ENCODE measurements at places on chromosomes 16 and 17.

DNA sequence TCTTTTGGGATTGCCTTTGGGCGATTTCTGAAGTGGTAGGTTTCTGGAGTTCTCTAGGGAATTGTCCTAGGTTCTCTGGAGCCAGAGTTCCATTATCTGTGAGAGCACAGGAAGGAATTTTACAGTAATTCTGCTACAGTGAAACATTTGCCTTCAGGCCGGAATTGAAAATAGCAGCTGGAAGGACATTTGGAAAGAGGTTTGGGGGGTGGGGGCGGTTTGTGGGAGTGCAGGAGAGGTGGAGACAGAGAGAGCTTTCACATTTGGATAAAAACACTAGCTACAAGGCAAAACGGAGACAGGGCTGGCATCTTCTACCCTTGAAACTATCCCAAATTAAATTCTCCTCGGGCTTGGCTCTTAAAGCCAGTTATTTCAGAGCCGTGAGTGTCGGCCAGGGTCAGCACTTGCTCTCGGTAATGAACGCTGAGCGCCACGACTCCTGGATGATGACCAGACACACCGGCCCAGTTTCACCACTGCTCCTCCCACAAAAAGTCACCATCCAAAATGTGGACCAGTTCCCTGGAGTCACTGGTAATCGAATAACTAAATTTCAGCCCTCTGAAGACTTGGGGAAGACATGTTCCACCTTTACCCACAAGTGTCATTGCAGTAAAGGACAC is 67.7 kb upstream of the TANC2 start:
- DNase-seq, result no peak

GRCh38 chr17:66480802-66481201 is 178.4 kb downstream of the PRKCA start:
- no peak for DNase-seq

- peak; percentile 40 for DNase-seq
Measured at GRCh38 chr17:60102632-60103096, 23.9 kb upstream of the HEATR6 start.

DNA sequence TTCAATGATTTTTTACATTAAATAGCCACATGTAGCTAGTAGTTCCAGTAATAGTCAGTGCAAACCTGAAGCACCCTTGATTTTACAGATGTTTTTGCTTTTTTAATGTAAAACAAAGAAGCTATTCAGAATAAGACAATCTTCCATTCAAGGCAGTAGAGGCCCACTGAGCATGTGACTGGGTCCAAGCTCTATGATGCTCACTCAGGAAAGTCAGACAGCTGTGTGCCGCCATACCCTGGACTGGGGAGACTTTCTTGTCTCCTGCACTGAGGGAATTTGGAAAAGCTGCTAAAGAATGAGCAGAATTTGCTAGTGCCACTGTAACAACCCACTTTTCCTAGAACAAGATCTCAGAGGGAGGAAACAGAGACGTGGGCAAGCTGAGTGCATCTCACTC is 11.5 kb downstream of the CENPN start:
- DNase-seq, result no peak

GRCh38 chr16:78094166-78094565 is 5.3 kb upstream of the WWOX start:
- no peak for DNase-seq

DNA sequence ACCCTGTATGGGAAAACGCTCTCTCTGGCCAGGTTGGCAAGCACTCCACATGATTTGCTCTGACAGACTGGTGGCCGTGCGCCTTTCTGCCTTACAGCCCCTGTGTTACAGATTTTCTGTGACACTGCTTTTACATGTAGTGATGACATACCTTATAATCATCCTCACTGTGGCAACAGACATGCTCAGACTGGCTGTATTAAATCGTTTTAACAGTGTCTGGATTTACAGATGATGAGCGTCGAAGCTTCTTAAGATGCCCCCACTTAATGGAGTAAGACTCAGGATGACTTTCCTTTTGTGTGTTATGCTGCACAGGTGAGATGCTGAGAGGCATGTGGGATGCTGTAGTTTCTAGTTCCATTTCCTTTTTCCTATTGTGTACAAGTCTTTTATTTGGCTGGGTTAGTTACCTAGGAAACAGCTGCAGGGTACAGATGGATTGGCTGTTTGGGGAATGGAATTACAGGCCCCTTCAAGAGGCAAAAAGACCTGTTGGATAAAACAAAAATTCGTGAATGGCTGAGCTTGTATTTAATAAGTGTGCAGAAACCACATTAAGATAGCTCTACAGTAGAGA is 20.9 kb upstream of the VWA3A start:
- no peak for DNase-seq

GRCh38 chr16:70402916-70403659 is 35.8 kb downstream of the ST3GAL2 start:
- DNase-seq, result no peak

GRCh38 chr17:77167472-77168306 is 26.9 kb downstream of the SEC14L1 start:
- DNase-seq, result no peak

GRCh38 chr17:14203388-14203787 is 33.3 kb downstream of the CDRT15 start:
- DNase-seq, result peak; percentile 64

GRCh38 chr17:79622776-79623175 is 11.9 kb upstream of the RBFOX3 start:
- no peak for DNase-seq

- no peak for DNase-seq
Measured at GRCh38 chr17:1144162-1144561, 35.6 kb downstream of the ABR start.

GRCh38 chr16:78704416-78704815 is 605.0 kb downstream of the WWOX start:
- DNase-seq, result no peak

- DNase-seq, result no peak
Measured at GRCh38 chr16:89925596-89926079, 2.5 kb downstream of the TUBB3 start.

DNA sequence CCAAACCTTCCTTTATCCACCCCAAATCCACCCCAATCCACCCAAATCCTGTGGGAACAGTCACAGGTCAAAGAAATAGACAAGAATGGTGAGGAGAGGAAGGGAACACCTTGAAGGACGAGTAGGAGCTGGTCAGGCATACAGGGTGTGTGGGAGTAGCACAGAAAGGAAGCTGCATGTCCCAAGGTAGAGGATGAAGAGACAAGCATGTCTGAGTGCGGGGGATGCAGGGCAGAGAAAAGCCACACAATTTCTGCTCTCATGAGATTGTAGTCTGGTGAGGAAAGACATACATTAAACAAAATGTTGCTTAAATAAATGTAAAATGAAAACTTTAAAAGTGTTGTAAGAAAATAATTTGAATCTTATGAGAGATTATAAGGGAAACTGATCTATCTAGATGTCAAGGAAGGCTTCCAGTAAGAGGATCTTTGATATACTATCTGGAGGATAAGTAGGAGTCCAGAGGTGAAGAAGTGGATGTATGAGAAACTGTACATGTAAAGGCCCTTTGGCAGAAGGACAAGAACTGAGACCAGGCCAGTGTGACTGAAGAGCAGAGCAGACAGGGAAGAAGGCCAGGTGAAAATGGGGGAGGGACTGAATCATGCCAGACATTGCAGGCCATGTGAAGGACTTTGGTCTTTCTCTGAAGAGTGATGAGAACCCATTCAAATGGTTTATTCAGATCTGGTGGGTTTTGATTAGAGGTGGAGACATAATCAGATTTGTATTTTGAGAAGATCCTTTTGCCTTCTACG is 18.6 kb downstream of the TMEM98 start:
- no peak for DNase-seq

- DNase-seq, result no peak
Measured at GRCh38 chr16:56475201-56475600, 23.8 kb downstream of the OGFOD1 start.

DNA sequence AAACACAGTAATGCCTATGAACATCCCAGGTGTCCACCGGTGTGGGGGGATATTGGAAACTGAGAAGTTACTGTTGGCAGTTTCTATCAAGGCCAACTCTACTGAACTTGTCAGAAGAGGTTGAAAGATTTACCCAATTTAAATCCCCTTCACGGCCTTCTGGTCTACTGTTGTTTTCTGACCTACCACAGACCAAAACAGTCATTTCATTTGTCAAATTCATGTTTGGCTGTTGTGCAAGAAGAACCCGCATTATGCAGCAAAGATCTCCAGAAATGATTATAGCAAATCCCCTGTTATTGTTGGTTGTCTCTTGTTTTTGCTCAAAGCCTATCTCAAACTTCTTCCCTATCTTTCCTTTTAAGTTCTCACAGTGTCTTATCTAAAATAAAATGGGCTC is 73.1 kb upstream of the MAF start:
- no peak for DNase-seq

DNA sequence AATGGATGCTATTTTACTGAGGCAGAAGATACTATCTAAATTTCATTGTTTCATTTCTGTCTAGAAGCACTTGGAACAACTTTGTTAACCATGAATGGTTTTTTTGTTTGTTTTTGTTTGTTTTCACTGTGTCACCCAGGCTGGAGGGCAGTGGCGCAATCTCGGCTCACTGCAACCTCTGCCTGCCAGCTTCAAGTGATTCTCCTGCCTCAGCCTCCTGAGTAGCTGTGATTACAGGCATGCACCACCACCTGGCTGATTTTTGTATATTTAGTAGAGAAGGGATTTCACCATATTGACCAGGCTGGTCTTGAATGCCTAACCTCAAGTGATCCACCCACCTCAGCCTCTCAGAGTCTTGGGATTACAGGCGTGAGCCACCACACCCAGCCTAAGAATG is 40.5 kb downstream of the ABHD15 start:
- DNase-seq, result no peak

GRCh38 chr17:59155439-59156177 is at the start of gene PRR11:
Gene PRR11, plus strand, starts transcription at chr17:59155746. Its CDS starts 14,007 bp downstream, at chr17:59169753.
- DNase-seq, result peak; percentile 97

DNA sequence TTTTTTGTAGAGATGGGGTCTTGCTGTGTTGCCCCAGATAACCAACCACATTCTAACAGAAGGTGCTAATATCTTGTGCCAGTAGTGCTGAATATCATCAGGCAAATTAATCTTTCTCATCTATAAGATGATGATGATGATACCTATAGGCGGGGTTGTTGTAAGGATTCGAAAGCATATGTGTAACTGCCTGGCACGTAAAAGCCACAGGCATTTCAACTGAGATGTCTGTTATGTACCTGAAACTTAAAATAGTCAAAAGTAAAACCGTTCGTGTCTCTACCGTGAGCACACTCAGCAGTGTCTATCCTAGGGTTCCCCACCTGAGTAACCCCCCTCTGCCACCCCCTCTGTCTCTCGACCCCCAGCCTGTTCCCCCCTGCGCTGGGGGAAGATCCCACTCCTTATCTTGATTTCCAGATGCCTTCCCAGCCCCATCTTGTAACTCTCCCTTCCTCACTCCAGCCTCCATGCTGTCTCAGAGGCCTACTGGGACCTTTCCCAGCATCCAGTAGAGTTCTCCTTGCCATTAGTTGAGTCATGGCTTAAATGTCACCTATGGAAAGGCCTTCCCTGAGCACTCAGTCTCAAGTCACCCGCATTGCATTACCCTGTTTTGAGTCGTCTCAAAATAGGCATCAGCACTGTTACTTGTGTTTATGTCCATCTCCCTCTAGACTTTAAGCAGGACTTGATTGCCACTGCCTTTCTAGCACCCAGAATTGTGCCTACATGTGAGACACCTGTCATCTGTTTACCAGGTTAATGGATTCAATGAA is 34.1 kb downstream of the CDRT15 start:
- no peak for DNase-seq

GRCh38 chr17:28567604-28568003 is 3.7 kb downstream of the PIGS start:
- no peak for DNase-seq

- DNase-seq, result no peak
Measured at GRCh38 chr16:86215233-86215978, 294.9 kb upstream of the FOXF1 start.

- DNase-seq, result no peak
Measured at GRCh38 chr16:24552705-24553246, 13.4 kb downstream of the RBBP6 start.

DNA sequence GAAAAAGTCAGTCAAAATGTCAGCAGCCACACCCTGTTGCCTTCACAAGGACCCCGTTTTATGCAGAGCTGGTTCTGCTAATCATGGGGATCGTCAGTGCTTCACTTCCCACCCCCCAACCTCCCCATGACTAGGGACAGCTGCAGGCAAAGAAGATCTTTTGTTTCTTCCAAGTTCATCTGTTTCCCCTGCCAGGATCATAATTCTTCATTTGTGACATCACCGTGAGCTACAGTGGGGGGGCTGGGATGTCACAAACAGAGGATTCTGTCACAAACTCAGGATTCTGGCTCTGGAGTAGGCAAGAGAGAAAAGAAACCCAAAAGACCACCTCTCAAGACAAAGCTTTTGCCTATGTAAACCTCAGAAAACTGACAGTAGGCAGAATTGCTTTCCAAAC is 24.7 kb downstream of the DNAJC7 start:
- no peak for DNase-seq

- no peak for DNase-seq
Measured at GRCh38 chr17:42457107-42457792, 1.4 kb upstream of the ATP6V0A1 start.

DNA sequence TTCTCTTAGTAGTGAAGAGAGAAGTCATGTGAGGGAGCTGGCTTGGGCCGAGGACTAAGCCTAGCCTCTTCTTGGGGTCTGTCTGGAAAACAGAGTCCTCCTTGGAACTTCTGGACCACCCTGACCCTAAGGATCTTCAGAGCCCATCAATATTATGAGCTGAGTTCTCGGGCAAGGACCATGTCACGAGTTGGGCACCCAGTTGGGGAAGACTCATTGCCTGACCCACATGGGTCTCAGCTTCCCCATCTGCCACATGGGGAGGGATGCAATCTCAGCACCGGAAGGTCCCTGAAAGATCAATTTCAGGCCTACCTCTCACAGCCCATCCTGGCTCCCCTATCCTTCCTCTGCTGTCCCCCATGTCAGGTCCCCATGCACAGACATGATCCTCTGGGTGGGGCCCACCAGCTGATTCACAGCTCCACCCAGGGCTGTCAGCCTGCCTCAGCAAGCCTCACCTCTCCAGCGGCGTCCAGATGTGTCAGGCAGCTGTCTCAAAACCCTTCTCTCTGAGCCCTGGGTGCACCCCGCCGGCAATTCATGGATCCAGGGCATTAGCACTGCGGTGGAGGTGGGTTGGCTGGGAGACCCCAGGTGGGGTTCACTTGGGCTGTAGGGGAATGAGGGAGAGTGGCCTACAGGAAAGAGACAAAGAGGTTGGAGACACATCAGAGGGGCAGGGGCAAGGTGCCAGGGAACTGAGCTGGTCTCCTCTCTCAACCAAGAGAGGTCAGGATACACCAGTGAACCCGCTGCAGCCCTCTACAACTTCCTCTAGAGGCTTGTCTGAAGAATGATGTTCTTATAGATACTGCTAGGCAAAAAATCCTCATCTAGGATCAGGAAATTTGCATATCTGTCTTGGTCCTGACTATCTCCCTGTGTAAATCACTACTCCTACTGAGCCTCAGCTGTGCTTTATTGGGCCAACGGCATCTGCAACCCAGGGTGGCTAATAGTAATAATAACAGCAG is 1.8 kb downstream of the NLRP1 start:
- peak; percentile 29 for DNase-seq

- peak; percentile 56 for DNase-seq
Measured at GRCh38 chr17:55735731-55736405, 13.2 kb upstream of the TMEM100 start.

DNA sequence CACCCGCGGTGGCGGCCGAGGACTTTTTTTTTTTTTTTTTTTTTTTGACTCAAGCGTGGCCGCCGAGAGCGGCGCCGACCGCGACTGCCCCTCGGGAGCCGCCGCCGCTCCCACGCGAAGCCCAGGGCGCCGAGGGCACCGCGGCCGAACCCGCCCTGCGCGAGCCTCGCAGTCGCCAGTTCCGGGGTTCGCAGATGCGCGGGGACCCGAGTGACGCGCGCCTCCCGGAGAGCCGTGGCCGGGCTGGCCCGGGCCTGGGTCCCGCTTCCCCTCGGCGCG is 1.1 kb downstream of the METRNL start:
- no peak for DNase-seq
